ENCODE measurements at places on chromosomes 5 and 9.

DNA sequence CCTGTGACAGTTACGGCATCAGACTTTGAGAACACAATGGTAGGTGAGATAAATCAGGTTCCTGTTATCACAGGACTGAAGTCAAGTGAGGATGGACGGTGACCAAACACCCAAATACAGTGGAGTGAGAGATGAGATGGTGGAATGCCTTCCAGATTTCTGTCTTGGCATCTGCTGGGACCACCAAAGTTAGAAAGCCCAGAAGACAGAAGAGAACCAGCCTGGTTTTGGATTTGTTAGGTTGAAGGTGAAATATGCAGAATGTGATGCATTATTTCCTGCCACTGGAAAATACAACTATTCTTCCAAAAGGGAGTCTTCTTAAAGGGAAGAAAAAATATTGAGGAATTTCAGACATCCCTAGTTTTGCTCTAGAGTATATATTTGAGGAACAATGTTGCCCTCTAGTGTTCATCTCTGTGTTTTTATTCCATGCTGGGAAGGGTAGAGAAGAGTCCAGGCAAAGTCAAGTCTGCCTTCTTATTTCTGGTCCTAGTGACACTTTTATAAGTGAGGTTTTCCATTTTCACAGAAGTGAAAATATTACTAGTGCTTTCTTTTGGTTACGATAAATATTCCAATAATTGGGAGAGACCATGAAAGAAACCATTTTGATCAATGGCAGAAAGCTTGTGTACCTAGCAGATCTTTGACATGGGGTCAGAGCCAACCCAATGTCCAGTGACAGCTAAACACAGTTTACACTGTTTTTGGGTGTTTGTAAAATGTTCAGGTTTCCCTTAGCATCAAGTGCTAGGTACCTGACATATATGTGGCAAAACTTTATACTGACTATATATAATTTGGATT lies 142.3 kb upstream of the ANKH start:
- DNase-seq: no peak

GRCh38 chr5:137656558-137656957 lies 79.3 kb downstream of the KLHL3 start:
- DNase-seq: no peak

GRCh38 chr5:150085191-150085912 lies 1.0 kb downstream of the CSF1R start:
- no peak for DNase-seq

DNA sequence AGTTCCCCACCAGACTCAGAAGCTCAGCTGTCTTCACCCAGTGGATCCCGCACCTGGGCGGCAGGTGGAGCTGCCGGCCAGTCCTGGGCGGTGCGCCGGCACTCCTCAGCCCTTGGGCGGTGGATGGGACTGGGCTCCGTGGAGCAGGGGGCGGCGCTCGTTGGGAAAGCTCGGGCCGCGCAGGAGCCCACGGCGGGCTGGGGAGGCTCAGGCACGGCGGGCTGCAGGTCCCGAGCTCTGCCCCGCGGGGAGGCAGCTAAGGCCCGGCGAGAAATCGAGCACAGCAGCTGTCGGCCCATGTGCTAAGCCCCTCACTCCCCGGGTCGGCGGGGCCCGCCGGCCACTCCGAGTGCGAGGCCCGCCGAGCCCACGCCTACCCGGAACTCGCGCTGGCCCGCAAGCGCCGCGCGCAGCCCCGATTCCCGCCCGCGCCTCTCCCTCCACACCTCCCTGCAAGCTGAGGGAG lies 560.0 kb downstream of the BRINP1 start:
- no peak for DNase-seq

DNA sequence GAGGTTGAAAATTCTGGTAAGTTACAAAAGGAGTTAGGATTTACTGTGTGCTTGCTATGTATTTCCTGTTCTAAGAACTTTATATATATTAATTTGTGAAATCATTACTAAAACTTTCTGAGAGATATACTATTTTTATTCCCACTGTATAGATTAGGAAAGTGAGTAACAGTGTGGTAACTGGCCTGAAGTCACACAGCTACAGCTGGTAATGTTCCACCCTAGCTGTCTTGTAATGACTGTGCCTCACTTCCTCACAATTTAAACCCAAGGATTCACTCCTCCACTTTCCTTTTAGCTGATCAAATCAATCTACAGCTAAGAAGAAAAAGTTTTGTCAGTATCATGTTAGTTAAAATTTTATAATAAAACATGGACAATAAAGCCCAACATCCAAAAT lies 278.8 kb downstream of the GAS1 start:
- no peak for DNase-seq

DNA sequence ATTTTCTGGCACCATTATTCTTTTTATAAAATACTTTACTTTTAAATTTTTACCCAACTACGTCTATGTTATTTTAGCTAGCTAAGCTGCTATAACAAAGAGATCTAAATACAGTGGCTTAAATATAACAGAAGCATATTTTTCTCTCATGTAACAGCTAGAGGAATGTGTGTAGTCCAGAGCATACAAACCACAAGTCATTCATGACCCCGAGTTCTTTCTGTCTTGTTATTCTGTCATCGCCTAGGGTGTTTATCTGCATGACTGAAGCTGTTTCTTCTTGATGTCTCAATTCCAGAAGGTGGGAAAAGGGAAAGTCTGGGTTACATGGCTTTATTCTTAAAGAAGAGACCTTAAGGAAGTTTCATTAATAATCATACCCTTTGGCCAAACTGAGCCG lies 136.9 kb upstream of the RFX3 start:
- DNase-seq: no peak

GRCh38 chr5:177271113-177271512 lies 32.4 kb downstream of the RAB24 start:
- DNase-seq: no peak

DNA sequence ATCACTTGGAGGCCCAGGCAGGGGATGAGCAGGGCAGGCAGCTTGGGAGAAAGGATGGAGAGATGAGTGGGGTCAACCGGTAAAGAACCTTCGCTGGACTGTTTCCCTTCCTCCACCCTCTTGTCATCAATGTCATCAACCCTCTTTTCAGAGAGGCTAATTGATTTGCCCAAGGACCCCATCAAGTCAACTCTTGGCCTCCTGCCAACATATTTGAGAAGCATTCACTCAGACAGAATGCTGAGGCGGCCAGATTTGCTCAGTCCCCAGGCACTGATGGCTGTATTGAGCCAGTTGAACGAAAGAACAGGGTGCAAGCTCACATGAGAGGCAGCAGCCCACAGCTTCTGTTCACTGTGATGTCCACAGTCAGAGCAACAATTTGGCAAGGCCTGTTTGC lies 193.5 kb downstream of the RFK start:
- no peak for DNase-seq

DNA sequence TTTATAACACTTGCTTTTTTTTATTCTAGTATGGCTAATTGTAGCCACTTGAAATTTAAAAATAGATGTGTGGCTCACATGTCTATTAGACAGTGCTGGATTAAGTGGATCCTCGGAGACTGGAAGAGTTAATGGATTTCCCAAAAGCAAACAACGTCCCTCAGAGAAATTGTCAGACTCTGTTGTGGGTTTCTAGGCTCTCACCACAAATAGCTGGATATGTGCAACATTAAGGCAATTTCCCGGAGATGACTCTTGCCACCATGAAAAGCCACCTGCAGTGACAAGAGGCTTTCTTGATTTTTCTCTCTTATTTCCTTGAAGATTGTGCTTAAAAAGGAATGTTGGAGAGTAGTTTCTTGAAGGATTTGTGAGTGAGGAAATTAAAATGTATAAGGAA lies 43.2 kb downstream of the TMEM167A start:
- no peak for DNase-seq

GRCh38 chr9:14891332-14891731 lies 18.9 kb downstream of the FREM1 start:
- no peak for DNase-seq
